DMS153 (cell line): ENCODE measurements at places on chromosomes 11 and 22.

DNA sequence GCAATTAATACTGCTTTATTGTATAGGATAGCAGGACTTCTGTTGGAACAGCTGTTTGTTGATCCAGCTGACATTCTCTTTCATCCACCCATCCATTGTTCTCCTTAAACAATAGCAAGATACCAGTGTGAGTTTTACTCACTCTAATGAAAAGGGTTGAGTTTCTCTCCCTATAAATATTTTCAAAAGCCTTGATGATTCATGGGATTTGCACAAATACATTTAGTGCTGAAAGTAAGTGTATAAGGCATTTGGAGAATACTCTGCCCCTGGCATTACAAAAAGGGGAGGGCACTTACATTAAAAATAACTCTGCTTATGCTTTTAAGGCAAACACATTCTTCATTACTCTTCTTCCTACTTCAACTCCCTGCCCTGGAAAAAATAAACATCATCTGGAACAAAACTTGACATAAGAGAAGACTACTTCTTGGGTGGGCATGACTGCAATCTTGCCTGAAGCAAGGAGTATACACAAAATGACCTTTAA is 634.9 kb downstream of the METTL15 start:
- DNase-seq, result peak; percentile 53

DNA sequence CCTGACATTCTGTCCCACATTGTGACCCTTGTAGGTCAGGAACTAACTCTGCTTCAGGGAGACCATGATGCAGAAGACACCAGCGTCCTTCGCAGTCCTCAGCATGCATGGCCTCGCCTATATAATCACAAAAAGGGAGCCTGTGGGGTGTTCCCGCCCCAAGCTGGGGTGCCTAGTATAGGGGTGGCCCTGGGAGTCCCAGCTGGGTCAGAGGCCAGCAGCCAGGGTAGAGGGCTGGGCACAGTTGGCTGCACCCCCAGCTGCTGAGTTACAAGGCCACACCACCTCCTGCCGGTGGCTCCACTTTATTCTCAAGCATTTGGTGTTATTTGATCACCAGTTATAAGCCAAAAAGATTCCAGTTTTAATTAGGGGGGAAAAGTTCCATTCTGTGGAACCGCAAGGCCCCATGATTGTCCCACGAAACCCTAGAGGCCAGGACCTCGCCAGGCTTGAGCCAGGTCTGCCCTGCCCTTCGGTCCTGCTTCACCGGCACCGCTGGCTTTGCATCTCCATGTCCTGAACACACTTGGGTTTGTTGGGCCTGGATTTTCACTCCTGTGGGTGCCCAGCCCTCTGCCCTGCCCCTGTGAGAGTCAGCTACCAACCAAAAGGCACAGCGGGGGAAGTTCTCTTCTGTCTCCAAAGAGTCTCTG is 15.0 kb upstream of the GNB1L start:
- no peak for DNase-seq

DNA sequence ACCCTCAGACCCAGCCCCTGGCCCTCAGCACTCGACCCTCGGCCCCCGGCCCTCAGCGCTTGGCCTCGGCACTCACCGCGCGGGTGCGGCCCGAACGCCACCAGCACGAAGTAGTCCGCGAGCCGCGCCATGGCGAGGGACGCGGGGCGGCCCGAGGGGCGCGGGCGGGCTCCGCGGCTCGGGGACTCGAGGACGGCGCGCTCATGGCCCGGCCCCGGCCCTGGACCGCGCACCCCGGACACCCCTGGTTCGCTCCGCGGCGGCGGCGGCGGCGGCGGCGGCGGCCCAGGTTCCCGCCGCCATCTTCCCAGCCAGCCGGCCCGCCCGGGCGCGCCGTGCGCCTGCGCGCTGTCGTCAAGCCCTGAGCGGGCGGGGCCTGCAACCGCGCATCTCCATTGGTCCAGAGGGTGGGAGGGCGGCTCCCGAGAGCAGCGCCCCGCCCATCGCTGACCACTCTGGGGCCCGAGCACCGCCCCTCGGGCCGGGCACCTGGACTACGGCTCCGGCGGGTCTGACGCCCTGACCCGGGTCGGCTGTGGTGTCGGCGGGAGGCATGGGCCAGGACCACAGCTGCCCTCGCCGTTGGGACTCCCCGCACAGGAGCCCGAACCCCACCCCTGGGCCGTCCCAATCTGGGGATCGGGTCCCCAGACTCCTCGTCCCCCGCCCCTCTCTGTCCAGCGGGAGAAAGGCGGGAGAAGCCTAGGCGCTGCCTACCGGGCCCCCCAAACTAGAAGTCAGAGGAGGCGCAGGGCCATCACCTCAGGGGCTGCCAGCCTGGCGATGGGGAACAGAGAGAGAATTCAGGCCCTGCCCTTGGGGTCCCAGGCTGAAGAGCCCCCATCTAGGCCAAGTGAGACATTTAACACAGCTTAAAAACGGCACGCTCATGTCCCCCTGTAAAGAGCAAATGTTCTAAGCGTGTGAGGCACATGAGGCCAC is at the start of gene SBF1:
Gene SBF1, minus strand, starts transcription at position 326 of the 942 bp plus-strand sequence. Its CDS starts 195 bp downstream, at position 131.
- DNase-seq, result peak; percentile 68

DNA sequence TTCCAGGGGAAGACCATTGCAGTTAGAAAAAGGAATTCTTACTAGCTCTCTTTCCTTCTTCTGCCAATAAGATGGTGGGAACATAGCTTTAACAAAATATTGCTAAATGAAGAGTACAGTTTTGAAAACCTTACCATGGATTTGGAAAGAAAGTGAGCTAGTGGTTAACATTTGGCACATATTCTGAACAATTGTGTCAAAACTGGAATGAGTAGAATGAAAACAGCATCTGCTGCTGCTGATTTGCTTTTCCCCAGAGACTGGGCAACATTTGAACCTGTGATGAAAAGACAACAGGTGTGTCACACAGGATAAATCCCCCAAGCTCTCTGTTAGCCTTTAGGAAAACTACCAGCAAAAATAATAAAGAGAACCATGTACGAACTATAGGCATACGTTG is 761.4 kb downstream of the KCNA4 start:
- peak; percentile 47 for DNase-seq

DNA sequence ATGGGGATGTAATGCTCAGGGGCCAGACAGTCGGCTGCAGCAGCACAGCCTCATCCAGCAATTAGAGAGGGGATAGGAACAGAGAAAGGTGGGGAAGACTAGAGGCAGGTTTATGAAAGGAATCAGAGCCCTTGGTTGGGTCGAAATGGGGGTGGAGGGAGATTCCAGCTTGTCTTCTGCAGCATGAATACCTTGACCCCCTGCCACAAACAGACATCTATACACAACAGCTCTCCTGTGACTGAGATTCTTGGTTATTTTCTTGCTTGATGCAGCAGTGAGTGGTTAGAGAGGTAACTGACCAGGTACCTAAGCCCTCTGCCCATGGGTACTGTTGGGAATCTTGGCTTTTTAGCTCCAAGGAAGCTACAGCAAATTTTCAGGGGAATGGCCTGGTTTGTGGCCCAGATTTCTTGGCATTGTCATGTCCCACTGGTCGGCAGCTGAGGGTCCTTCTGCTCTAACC is at the start of gene TRIM49D1:
Gene TRIM49D1, minus strand, starts transcription at position 51 of the 466 bp plus-strand sequence. CDS start 4,535 bp downstream, outside the sequence.
- no peak for DNase-seq
